Substantia nigra (tissue), 51 donors: ENCODE measurements at places on chromosomes 5 and 9.

DNA sequence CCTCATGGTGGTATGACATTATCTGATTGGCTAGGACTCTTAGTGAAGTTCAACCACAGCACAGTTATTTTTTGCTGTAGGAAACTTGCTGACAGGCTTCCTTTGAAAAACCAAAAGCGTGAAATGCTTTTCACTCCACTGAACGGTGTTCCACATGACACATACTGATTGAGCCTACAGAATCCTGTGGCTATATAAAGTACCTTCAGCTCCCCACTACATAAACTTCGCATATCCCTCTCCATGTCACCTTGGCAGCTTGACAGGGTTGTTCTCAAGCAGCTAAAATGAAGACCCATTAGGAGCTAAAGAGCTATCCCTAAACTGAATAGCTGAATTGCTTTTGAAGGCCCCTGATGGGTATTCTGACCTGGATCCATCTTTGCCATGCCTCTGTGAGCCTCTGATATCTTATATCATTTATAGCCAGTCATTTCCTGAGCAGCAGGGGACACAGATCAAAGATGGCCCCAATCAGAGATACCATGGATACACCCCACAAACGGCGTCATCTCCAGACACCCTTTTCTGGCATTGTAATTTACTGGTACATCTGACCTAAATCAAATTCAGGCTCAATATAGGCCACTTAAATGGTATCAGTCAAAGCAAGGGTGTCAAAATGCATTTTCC, 91.5 kb downstream of the APBA1 start:
- no peak for DNase-seq

DNA sequence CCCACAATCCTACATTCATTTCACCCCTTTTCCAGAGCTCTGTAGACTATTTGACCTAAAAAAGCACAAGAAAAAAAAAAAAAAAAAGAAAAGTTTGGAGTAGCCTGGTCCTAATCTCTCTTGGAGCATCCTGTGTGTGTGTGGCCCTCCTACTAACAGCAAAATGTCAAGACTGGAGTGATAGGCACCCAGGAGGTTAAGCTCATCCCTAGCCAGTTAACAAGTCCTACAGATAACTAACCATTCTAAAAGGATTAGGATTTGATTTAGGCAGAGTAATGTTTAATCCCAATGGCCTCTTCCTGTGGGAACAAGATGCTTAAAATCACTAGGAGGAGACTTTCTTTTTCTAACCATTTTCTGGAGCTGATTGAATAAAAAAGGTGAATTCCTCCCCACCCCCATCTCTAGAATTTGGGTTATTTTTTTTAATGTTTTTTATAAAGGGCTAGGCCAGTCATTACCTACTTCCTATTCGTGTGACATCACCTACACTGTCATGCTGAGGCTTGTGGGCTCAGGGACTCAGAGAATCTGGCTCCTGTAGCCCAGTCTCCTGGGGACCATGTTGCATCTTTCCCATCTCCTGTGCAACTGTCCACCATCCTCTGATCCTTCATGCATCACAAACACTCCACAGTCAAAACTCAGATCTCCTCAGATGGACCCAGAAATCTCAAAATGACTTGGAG, 43.2 kb upstream of the NR3C1 start:
- no peak for DNase-seq

DNA sequence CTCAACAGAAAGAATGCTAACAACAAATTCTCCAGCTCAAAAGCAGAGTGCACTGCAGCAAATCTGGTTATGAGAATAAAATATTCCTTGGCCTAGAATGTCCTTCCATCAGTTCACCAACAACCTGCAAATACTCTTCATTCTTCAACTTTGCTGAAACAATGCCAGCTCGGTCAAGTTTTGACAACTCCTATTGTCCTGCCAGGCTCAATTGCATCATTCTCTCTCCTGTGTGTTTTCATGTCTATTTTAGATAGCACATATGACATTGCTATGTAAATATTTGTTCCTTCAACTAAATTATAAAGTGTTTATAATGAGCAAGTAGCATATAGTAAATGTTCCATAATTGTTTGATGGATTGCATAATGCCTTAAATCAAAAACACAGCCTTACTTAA, 463.8 kb downstream of the TLE1 start:
- DNase-seq = no peak

GRCh38 chr9:126000256-126000655, 253.1 kb downstream of the PBX3 start:
- no peak for DNase-seq

DNA sequence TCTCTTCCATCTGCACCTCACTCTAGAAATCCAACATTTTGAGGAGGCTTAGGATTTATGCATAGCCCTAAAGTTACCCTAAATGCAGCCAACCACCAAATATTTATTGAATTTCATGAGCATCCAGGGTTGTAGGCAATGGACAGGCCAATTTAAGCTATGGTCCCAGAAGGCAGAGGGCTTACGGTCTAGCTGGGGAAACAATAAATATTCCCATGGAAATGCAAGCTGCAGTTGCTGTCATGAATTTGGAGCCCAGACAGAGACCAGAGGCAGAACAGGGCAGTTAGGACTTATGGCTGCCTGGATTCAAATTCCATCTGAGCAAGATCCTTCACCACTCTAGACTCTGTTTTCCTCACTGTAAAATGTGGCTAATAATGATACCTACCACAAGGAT, 9.1 kb upstream of the INSYN2B start:
- DNase-seq = no peak

DNA sequence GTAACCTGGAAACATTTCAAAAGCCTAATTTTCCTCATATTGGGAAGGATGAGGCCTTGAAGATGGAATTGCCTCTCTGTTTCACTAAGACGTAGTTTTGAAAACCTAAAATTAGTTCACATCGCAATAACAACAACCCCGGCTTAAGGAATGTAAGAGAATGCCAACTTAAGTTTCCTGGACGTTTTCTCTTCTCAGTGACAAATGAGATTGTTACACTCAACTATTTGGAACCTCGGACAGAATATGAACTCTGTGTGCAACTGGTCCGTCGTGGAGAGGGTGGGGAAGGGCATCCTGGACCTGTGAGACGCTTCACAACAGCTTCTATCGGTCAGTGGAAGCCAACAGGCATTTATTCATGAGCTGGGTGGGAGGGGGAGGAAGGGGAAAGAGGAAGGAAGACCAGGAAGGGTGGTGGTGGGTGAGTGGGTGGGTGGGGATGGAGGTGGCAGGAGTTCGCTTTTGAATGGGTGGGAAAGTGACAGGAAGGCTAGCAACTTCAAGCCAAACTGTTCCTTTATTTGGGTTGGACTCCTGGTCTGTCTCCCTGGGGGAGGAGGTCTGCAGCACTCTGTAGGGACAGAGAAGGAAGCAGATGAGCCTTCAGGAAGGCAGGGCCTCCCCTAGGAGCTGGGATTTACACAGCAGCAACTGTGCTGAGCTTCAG, 83.4 kb downstream of the TEK start:
- DNase-seq = no peak

DNA sequence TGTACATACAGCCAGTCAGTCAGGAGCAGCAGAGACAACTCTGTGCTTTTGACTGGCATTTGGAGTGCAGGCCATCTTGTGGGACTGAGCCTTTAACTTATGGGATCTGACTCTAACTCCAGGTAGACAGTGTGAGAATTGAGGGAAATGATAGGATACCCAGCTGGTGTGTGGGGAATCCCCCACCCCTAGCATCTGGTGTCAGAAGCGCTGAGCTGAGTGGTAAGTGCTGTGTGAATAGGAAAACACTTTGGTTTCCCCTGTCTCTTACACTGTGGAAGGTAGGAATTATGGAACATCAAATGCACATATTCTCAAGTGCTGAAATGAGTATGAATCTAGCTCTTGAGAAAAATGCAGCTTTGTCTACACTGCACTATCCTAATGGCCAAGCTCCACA, 43.9 kb downstream of the CCDC125 start:
- DNase-seq = no peak

DNA sequence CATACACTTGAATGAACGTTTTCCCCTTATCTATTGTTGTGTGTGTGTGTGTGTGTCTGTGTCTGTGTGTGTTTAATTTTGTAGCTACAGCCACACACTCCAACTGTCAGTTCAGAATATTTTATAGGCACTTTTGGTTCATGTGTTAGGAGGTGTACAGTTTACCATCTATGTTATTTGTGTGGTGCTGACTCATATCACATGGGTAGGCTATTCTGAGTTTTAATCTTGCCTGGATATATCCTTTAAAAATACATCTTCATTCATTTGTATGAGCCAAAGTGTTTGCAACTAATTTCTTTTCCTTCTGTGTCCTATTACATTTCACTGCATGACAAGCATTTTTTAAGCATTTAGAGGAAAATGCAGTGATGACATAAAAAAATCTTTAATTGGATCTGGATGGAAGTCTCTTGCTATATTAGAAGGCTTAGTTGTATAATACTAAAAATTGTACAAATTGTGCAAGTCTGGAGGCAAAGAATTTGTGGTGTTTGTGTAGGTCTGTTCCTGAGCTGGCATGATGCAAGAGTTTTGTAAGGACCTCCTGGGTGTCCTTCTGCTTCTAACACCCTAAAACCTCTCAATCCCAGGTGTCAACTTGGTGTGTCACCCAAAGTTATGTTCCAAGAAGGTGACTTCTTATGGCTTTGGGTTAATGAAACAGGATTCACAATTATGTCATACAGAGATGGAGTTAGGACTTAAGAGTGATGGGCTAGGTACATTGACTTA, 52.4 kb upstream of the HMHB1 start:
- no peak for DNase-seq

GRCh38 chr9:34321451-34321850, 7.6 kb downstream of the KIF24 start:
- DNase-seq = no peak

DNA sequence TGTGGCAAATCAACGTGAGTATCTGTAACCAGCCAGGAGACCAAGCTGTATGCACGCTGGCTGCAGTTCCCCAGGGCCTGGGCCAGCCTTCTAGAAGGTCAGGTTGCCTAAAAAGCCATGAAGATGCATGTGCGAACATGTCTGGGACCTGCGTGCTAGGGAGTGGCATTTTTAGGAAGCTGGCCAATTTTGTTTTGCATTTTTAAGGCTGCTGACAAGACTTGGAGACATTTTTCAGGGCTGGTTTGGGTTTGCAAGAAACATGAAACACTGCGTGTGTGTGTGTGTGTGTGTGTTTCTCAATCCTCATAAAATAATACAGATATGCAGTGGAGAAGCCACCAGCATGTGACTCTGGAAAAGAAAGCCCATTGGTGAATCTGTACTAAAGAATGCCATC, 5.1 kb downstream of the TGFBI start:
- DNase-seq = no peak

DNA sequence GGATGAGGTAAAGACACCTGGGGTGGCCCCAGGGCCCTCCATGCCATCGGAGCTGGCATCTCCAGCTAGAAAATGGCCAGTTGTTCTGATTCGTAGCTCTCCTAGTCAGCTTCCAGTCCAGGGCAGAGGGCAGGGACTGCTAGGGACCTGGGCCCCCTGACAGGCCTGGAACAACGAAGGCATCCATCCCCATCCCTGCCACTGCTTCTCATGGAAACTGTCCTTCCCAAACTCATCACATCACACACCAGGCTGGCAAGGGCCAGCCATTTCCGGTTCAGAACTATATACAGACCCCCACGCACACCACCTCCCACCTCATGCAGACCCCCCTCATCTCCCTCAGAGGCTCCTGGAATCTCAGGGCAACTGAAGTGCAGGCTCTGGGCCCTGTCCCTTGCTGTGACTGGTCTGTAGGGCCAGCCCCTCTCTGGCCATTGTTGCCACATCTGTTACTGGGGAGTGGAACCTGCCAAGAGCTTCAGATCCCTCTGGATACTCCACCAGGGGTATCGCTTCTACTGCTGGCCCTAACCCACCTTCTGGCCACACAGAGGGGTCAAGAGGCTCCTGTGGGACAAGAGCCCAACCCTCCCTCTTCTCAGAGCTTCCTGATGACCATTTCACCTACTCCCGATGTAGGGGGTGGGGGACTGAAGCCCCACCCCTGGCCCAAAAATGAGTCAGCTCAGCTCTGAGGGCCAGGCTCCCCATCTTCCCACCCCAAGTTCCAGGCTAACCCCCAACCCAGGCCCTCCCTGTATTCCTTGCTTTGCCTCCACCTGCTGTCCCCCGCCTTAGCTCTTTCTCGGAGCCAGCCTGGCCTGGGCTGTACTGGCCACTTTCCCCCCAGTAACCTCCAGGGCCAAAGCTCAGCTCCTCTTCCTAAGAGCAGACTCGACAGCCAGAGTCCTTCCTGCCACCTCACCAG, 1.2 kb upstream of the MZB1 start:
- DNase-seq = no peak
